Pons (tissue), 1 donor: ENCODE measurements at places on chromosomes 6 and 20.
A peak's percentile ranks its signal among the peaks of the same experiment; 100 is the strongest.

GRCh38 chr6:170227521-170227983, 63.3 kb downstream of the DLL1 start:
- DNase-seq, result no peak

DNA sequence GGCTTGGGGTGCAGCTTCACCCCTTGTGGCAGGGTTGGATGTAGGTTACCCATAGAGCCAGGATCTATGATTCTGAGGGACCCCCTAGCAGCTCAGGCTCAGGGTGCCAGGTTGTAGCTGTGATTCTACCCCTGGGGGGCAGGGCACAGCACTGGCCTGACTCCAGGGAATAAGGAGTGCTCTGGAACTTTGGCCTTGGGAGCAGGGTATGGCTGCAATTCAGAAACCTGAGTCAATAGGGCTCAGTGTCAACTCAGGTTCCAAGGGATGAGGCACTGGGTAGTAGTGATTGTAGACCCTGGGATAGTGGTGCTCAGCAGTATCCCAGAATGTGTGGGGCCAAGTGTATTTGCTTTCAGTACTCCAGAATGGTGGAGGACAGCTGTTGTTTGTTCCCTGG, 8.6 kb downstream of the FHL5 start:
- DNase-seq, result no peak

DNA sequence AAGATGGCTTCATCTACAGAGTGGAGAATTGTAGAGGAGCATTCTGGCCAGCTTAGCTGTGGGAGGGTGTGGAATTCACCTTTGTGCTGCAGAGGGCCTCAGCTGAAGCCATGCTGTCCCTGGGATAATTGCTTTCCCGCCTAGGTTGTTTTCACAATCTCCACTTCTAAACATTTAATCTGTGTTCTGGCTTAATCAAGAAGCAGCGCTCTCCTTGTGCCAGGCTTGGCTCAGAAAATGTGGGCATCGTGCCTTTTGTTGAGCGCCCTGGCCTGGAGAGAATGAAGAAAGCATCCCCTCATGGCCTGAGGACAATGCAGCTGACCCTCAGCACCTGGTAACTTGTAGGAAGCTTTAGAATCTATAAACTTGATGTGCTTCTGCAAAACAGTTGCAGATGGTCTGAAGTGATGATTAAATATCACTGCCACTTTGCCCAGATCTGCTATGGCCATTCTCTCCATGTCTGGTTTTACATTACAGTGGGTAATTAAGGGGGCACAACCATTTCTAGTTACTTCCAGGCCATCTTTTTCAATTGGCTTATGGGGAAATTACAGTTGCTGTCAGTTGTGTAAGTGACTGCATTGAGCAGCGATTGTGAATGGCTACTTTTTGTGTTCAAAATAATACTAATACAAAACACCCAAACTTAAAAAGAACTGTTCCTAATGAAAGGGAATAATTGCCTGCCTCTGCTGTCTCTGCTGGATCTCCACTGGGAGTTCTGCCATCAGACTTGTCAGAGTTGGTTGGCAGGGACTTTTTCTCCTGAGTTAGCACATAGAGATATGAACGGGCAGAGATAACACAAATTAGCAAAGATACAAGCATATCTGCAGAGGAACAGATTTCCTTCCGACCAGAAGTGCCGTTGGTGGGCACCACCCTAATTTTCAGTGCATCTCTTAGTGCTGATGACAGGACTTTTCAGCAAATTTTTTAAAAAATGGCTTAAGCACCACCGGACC, 18.4 kb downstream of the CTNNBL1 start:
- peak; percentile 70 for DNase-seq

DNA sequence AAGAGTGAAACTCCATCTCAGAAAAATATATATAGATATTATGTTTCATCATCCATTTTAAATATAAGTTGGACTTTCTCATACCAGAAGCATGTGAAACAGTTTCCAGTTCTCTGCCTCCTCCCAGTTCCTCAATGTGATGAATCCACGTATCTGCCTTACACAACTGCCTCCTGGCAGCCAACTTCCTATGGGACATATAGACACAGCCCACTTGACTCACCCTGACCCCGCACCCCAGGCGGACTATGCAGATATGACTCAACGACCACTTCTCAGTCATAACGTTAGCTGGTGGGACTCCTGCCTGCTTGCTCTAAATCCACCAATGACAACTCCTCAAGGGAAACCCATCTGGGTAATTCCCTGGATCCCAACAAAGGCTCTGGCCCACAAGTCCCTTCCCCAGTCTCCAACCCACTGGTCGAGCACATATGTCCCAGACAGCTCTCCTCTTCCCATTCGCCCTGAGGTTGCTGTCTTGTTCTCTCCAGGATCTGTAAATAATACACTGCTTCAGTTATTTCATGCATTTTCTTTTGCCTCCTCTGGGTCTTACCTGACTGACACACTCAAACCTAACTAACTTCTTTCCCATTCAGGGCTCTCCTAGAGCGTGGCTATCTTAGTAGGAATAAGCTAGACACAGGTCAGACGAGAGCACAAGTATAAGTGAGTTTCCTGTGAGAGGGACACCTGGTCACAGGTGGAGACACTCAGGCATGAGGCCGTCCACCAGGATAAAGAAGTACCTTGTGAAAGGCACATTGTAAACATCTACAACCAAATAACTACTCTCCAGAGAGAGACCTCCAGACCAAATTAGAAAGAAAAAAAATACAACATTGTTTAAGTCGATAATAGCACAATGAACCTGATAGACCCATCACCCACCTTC, 548.5 kb downstream of the CD83 start:
- no peak for DNase-seq

- DNase-seq, result peak; percentile 57
Measured at GRCh38 chr6:164185471-164185871, 771.0 kb downstream of the QKI start.

GRCh38 chr20:46979603-46980241, 85.1 kb downstream of the EYA2 start:
- no peak for DNase-seq

DNA sequence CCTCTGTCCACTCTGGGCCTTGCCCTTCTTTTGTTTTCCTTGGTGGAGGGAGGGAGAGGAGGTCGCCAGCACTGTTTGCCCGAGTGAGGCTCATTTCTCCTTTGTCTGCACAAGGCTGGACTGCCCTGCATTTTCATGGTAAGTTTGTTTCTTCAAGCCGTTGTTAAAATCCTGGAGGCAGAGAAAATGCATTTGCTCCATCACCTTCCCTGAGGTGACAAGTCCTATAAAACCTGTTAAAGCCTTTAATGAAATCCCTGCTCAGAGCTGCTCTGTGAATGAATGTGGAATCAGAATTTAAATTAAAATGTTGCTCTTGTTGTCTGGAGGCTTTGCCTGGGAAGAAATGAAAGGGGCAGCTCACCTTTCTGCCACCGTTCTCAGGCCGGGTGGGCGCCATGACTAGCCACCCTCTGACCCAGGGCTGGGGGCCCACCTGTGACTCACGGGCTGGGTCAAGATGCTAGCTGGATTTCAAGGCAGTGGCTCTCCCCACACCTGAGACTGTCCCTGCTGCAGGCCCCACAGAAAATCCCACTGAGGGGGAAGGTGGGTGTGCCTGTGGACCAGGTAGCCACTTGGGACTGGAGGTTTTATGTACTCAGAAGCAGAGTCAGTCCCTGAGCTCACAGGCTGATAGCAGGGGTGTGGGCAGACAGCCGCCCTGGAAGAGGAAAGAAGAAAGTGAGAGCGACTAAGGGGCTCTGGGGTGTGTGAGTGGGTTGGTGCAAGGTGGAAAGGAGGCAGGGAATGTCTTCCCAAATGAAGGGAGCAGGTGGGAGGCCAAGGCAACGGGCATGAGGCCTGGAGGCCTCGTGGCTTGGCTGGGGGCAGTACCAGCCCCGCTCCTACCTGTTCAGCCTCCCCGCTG, 24.0 kb upstream of the MYT1 start:
- no peak for DNase-seq

DNA sequence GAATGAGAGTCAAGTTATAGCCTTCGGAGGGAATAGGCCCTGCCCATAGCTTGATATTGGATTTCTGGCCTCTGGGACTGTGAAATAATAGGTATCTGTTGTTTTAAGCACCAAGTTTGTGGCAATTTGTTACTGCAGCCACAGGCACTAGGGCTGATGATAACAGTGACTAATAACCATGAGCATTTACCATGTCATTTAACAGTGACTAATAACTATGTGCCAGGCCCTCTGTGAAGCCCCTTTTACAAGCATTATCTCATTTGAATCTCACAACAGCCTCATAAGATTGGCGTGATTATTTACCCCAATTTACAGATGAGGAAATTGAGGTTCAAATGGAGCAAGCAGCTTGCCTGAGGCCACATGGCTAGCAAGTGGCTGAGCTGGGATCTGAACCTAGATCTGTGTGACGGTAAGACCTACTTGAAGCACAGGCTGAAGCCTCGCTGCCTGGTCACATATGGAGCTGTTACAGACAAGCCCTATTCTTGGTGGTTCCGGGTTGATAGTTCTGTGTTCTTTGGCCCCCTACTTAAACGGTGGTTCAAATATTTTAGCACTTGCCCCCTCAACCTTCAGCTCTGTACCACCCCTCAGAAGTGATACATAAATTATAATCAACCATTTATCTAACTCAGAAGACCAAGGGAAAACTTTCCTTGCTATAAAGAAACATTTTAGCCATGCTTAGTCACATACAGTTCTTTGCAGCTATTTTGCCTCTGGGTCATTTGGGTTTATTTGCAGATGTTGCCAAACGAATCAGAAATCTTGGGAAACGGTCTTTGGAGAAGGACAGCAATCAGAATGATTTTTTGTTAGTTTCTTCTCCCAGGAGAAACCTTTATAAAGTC, 98.3 kb downstream of the ELOVL5 start:
- no peak for DNase-seq

DNA sequence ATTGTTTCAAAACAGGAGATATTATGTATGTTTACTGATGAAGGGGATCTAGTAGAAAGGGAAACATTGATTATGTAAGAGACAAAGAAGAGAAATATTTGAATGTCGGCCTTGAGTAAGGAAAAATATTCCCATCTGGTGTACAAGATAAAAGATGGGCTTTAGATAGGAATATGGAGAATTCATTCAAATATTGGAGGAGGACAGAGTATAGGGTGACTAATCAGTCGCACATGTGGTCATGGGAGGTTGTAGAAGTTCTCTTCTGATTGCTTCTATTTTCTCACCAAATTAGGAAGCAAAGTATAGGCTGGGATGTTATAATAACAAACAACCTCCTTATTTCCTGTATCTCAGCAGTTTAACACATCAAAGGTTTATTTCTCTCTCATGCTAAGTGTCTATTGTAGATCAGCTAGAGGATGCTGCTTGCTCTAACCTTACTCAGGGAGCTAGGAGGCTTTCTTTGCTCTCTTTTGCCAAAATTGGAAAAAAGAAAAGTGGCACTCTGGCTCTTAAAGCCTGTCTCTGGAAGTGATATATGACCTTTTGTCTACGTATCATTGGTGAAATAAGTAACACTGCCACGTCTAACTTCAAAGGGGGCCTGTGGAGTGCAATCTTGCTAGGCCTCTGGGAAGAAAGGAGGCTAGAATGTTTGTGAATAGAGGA, 1.2 kb upstream of the HDDC2 start:
- no peak for DNase-seq

DNA sequence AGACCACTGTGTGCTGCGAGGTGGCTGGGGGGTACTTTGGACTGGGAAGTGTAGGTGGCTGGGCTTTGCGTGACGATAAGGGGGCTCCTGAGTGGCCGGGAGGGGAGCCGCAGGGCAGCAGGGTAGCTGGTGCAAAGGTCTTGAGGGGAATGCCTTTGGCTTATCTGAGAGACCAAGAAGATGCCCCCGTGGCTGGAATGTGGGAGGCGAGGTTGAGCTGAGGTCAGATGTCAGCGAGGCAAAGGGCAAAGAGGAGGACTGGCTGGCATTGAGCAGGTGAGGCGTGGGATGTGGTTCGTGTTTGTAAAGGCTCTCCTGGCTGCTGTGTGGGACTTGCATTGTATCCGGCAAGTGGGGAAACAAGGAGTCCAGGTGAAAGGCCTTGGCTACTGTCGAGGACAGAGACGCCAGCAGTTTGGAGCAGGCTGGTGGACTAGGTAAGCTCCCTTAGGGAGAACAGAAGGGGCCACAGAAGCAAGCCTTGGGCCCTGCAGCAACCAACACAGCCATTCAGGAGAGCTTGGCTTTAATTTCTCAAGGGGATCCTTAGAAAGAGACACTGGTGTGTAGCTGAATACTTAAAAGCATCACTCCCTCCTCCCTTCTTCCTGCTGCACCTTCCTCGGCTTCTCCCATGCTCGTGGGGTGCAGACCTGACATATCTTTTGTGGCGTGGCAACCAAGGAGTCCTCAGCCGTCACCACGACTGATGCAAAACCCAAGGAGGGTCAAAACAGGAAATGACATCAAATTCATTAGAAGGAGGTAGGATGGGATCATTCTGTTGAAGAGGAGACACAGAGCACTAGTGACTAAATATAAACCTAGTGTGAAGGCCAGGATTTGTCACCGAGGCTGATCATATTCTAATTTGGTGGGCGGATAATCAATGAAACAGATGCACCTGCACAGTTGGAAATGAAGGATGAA, 53.5 kb upstream of the ERVFRD-1 start:
- DNase-seq, result no peak

- no peak for DNase-seq
Measured at GRCh38 chr6:108676555-108676954, 115.8 kb downstream of the FOXO3 start.
